MCF 10A (cell line): ENCODE measurements at places on chromosomes 13 and 19. TPM values are rescaled to one million over a fixed set of nuclear protein-coding genes. Genes with fewer than 3 reads are reported as not detected.

The MAMSTR gene
- 0.22 and 0.65 TPM in 2 replicates for total RNA-seq

The ZNF480 gene
- total RNA-seq: 13.1 and 15.8 TPM in 2 replicates

The EIF3K gene
- total RNA-seq: 342 and 375 TPM in 2 replicates

GRCh38 chr19:24069905-24070657 lies 16.9 kb upstream of the ZNF254 start:
- H3K4me3 ChIP-seq: no peak overlapping the region
- H3K27me3 ChIP-seq: no peaks in the 10 kb centered on the region
- no peak overlapping the region for H3K27ac ChIP-seq
- DNase-seq: peak; percentile 21
- H3K36me3 ChIP-seq: peaks cover 16% of the 10 kb centered on the region
- H3K4me1 ChIP-seq: peaks cover 19% of the 10 kb centered on the region

- DNase-seq: no peak
- no peak overlapping the region for H3K27ac ChIP-seq
- peaks cover 12% of the 10 kb centered on the region for H3K36me3 ChIP-seq
- H3K4me1 ChIP-seq: no peaks in the 10 kb centered on the region
- H3K4me3 ChIP-seq: no peak overlapping the region
Measured at GRCh38 chr19:32181216-32181920, 164.0 kb upstream of the ZNF507 start.

- H3K4me3 ChIP-seq: no peak overlapping the region
- no peaks in the 10 kb centered on the region for H3K27me3 ChIP-seq
- H3K4me1 ChIP-seq: peaks cover 8% of the 10 kb centered on the region
- no peak overlapping the region for H3K27ac ChIP-seq
Measured at GRCh38 chr13:93467175-93467574, 240.6 kb downstream of the GPC6 start.

GRCh38 chr13:38943231-38943630 lies 47.4 kb downstream of the STOML3 start:
- DNase-seq: no peak
- no peak overlapping the region for H3K4me3 ChIP-seq
- peaks cover 6% of the 10 kb centered on the region for H3K4me1 ChIP-seq
- H3K27me3 ChIP-seq: no peaks in the 10 kb centered on the region

- H3K4me3 ChIP-seq: no peak overlapping the region
- no peak for DNase-seq
- H3K27me3 ChIP-seq: no peaks in the 10 kb centered on the region
- no peak overlapping the region for H3K27ac ChIP-seq
- no peaks in the 10 kb centered on the region for H3K4me1 ChIP-seq
- H3K36me3 ChIP-seq: no peaks in the 10 kb centered on the region
Measured at GRCh38 chr13:53460796-53461195, 432.2 kb downstream of the OLFM4 start.

DNA sequence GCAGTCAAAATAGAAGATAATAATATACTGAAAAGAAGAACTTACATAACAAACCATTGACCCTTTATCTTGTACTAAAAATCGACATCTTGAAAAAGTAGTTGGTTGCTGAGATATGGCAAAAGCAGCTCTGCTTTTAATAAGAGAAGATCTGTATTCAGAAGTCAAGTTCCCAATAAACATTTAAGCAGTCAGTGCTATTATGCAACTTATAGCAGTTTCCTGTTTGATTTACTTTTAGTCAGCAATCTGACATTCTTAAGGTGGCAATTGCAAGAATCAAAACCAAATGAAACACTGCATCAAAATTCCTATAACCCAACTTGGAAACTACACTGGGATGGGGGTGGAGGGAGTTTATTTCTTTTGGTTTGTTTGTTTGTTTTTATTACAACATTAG lies 165.5 kb downstream of the TBC1D4 start:
- peak; percentile 27 for DNase-seq
- no peaks in the 10 kb centered on the region for H3K27me3 ChIP-seq
- no peak overlapping the region for H3K4me3 ChIP-seq
- no peaks in the 10 kb centered on the region for H3K4me1 ChIP-seq
- H3K27ac ChIP-seq: no peak overlapping the region

GRCh38 chr19:21439201-21439751 lies 42.3 kb downstream of the ZNF493 start:
- no peaks in the 10 kb centered on the region for H3K27me3 ChIP-seq
- H3K36me3 ChIP-seq: no peaks in the 10 kb centered on the region
- DNase-seq: no peak
- H3K4me1 ChIP-seq: no peaks in the 10 kb centered on the region
- H3K27ac ChIP-seq: no peak overlapping the region
- H3K4me3 ChIP-seq: no peak overlapping the region

DNA sequence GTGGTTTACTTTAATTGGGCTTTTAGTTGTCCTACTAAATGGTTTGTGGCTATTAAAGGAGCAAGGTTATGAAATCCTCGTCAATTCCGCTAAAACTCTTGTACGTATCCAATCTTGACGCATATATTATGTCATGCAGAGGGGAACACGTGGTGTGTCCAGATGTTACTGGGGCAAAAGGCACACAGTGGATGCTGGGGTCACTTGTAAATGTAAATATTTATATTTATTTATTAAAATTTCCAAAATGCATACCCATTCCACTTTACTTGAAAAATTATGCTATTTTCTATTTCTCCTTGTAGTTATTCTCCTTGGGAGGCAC lies 36.7 kb upstream of the SLC46A3 start:
- no peaks in the 10 kb centered on the region for H3K27me3 ChIP-seq
- H3K27ac ChIP-seq: no peak overlapping the region
- H3K4me1 ChIP-seq: peaks cover 15% of the 10 kb centered on the region

GRCh38 chr13:34881494-34881893 lies 60.6 kb upstream of the NBEA start:
- no peaks in the 10 kb centered on the region for H3K27me3 ChIP-seq
- H3K4me1 ChIP-seq: no peaks in the 10 kb centered on the region
- H3K36me3 ChIP-seq: no peaks in the 10 kb centered on the region

GRCh38 chr13:46339035-46339666 lies 47.9 kb downstream of the RUBCNL start:
- no peak overlapping the region for H3K27ac ChIP-seq
- no peak overlapping the region for H3K4me3 ChIP-seq
- H3K27me3 ChIP-seq: no peaks in the 10 kb centered on the region
- DNase-seq: peak; percentile 90
- no peaks in the 10 kb centered on the region for H3K36me3 ChIP-seq
- H3K4me1 ChIP-seq: no peaks in the 10 kb centered on the region

GRCh38 chr13:39405107-39405506 lies 197.9 kb downstream of the LHFPL6 start:
- H3K27ac ChIP-seq: no peak overlapping the region
- H3K4me3 ChIP-seq: no peak overlapping the region
- H3K36me3 ChIP-seq: no peaks in the 10 kb centered on the region
